B cell (primary cell): ENCODE measurements at places on chromosomes 5 and 9. TPM values are rescaled to one million over a fixed set of nuclear protein-coding genes. Genes with fewer than 3 reads are reported as not detected.

- H3K27me3 ChIP-seq: peaks cover 7% of the 10 kb centered on the region
- H3K36me3 ChIP-seq: no peaks in the 10 kb centered on the region
- H3K27ac ChIP-seq: no peak overlapping the region
- peaks cover 5% of the 10 kb centered on the region for H3K4me1 ChIP-seq
Observed at GRCh38 chr5:138725153-138725817, 27.9 kb upstream of the CTNNA1 start.

GRCh38 chr5:44868541-44868940 is 59.8 kb downstream of the MRPS30 start:
- no peaks in the 10 kb centered on the region for H3K36me3 ChIP-seq
- no peaks in the 10 kb centered on the region for H3K27me3 ChIP-seq
- no peak overlapping the region for H3K4me3 ChIP-seq
- DNase-seq: no peak
- H3K4me1 ChIP-seq: no peaks in the 10 kb centered on the region
- no peak overlapping the region for H3K27ac ChIP-seq

DNA sequence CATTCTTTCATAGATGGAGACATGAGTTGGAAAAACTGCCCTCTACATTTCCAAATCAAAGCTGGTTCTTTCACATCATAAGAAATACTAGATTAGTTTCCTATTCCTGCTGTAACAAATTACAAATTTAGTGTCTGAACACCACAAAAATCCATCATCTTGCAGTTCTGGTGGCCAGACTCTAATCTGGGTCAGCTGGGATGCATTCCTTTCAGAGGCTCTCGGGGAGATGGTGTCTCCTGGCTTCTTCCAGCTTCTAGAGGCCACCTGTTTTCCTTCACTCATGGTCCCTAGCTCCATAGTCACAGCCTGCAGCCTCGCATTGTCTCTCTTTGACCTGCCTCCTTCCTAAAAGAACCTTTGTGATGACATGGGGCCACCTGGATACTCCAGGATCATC is 65.2 kb downstream of the RETREG1 start:
- H3K27ac ChIP-seq: no peak overlapping the region
- no peak overlapping the region for H3K4me3 ChIP-seq
- no peaks in the 10 kb centered on the region for H3K27me3 ChIP-seq
- peaks cover 9% of the 10 kb centered on the region for H3K4me1 ChIP-seq
- no peaks in the 10 kb centered on the region for H3K36me3 ChIP-seq

- H3K27ac ChIP-seq: no peak overlapping the region
- no peak for DNase-seq
- H3K27me3 ChIP-seq: no peaks in the 10 kb centered on the region
- no peaks in the 10 kb centered on the region for H3K36me3 ChIP-seq
Observed at GRCh38 chr5:140153905-140154304, 21.1 kb upstream of the CYSTM1 start.

DNA sequence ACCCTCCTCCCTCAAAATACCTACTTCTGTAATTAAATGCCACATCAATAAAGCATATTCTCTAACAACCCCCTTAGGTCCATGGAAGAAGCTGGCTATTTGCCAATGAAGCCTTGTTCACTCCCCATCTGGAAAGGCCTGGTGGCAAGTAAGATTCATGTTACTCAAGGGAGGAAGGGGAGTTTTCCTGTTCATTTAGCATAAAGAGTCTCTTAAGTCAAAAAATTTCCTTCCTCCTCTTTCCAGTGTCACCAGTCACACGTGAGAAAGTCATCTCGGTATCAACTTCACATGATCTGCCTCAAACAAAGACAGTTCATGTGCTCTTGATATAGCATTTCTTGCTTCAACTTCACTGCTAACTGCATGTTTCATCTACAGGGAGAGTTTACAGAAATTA is 32.7 kb upstream of the RIC1 start:
- no peaks in the 10 kb centered on the region for H3K36me3 ChIP-seq
- no peaks in the 10 kb centered on the region for H3K27me3 ChIP-seq
- no peak for DNase-seq
- peaks cover 34% of the 10 kb centered on the region for H3K4me1 ChIP-seq
- H3K27ac ChIP-seq: peak overlapping the region; percentile 24

- no peaks in the 10 kb centered on the region for H3K27me3 ChIP-seq
- no peak overlapping the region for H3K27ac ChIP-seq
- H3K36me3 ChIP-seq: no peaks in the 10 kb centered on the region
- H3K4me1 ChIP-seq: no peaks in the 10 kb centered on the region
- no peak overlapping the region for H3K4me3 ChIP-seq
- no peak for DNase-seq
Observed at GRCh38 chr5:35371951-35372426, 141.7 kb upstream of the PRLR start.

GRCh38 chr9:18595597-18595996 is 121.6 kb downstream of the ADAMTSL1 start:
- no peaks in the 10 kb centered on the region for H3K27me3 ChIP-seq
- no peaks in the 10 kb centered on the region for H3K4me1 ChIP-seq
- H3K36me3 ChIP-seq: no peaks in the 10 kb centered on the region
- no peak overlapping the region for H3K27ac ChIP-seq
- no peak for DNase-seq

DNA sequence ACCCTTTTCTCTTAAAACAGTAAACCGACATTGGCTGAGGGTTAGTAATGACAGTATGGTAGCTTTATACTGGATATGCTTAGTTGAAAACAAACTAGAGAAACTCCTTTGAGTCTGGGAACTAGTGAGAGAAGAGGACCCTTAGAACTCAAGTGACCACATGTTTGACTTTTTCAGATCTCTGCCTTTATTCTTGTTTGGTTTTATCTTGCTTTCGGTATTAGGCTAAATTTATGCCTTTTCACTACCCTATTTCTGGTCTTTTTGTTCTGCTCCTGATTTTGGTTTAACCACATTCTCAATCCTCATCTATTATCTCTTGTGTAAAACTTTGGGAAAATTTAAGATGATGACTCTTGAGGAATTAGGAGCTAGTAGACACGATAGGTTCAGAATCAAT is 11.0 kb downstream of the SNAPC3 start:
- no peak for DNase-seq
- no peaks in the 10 kb centered on the region for H3K27me3 ChIP-seq
- H3K4me1 ChIP-seq: peaks cover 5% of the 10 kb centered on the region

DNA sequence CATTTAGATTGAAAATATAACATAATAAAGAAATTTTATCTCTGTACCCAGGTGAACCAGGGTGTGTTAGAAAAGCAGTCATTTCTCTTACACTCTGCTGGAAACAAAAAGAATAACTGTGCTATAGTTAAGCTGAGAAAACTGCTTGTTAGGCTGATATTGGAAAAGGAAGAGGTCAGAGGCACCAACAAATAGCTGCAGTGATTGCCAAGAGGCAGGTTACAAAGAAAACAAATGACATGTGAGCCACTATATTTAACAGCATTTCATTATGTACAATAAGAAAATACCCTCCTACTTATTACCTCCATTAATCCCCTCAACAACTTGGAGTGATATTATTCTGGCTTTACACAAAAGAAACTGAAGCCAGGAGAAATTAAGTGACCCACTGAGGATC is 607.9 kb upstream of the TLE4 start:
- no peak overlapping the region for H3K27ac ChIP-seq
- no peak for DNase-seq
- H3K4me1 ChIP-seq: no peaks in the 10 kb centered on the region
- H3K4me3 ChIP-seq: no peak overlapping the region
- no peaks in the 10 kb centered on the region for H3K27me3 ChIP-seq
- no peaks in the 10 kb centered on the region for H3K36me3 ChIP-seq

- H3K4me1 ChIP-seq: no peaks in the 10 kb centered on the region
- DNase-seq: no peak
- H3K4me3 ChIP-seq: no peak overlapping the region
- no peaks in the 10 kb centered on the region for H3K27me3 ChIP-seq
- no peaks in the 10 kb centered on the region for H3K36me3 ChIP-seq
Observed at GRCh38 chr5:111787006-111787405, 30.0 kb upstream of the NREP start.

- no peaks in the 10 kb centered on the region for H3K36me3 ChIP-seq
- no peaks in the 10 kb centered on the region for H3K27me3 ChIP-seq
- H3K4me1 ChIP-seq: peaks cover 10% of the 10 kb centered on the region
- DNase-seq: no peak
Observed at GRCh38 chr5:142527664-142528295, 158.1 kb downstream of the FGF1 start.

DNA sequence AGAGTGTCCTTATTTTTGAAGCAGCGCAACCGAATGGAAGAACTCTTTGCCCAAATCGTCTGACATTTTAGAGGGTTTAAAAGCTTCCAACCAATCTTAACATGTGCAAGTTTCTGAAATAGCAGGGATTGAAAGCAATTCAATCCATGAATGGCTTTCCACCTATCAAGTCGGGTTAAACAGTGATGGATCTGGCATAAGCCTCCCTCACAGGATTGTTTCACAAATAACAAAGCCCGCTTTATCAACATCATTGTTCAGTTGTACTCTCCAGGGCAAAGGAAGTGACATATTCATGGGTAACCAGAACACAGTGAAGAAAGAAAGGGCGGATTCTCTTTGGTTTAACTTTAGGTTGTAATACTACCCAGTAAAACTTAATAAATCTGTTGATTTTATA is 497.3 kb downstream of the MTRR start:
- H3K4me3 ChIP-seq: no peak overlapping the region
- no peak for DNase-seq
- H3K36me3 ChIP-seq: no peaks in the 10 kb centered on the region

- H3K4me3 ChIP-seq: no peak overlapping the region
- no peak for DNase-seq
- peaks cover 11% of the 10 kb centered on the region for H3K4me1 ChIP-seq
- peaks cover 13% of the 10 kb centered on the region for H3K36me3 ChIP-seq
- H3K27ac ChIP-seq: no peak overlapping the region
- no peaks in the 10 kb centered on the region for H3K27me3 ChIP-seq
Observed at GRCh38 chr5:17249029-17249634, 31.7 kb downstream of the BASP1 start.

- DNase-seq: peak; percentile 51
- no peaks in the 10 kb centered on the region for H3K36me3 ChIP-seq
- no peak overlapping the region for H3K27ac ChIP-seq
Observed at GRCh38 chr5:59337240-59337639, 556.3 kb downstream of the PDE4D start.

GRCh38 chr9:130240410-130241197 is 25.0 kb upstream of the HMCN2 start:
- H3K27me3 ChIP-seq: no peaks in the 10 kb centered on the region
- H3K36me3 ChIP-seq: no peaks in the 10 kb centered on the region
- no peak overlapping the region for H3K27ac ChIP-seq
- H3K4me1 ChIP-seq: peaks cover 24% of the 10 kb centered on the region

DNA sequence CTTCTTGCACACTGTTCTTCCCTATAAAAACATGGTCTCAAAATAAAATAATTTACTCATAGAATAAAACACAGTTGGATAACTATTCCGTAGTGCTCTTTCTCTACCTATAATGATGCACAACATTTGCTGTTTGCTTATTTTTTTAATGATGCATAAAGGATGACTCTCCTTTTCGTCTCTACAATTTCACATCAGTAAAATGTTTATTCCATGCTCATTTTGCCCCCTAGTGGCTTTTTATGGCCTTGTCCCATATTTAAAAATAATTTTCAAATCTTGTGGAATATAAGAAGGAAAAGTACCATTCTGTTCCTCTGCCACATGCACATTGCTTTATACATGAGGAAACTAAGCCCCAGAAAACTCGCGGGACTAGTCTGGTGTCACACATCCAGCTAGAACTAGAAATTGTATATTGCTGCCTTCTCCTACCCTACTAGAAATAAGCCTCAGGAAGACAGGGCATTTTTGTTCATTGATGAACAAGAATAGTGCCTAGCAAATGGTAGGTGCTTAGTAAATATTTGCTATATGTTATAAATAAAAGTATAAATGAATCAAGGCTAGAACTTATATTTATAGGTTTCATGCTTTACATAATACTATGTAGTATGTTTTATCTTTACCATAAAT is 12.7 kb downstream of the KCTD16 start:
- no peak overlapping the region for H3K27ac ChIP-seq
- H3K4me1 ChIP-seq: peaks cover 19% of the 10 kb centered on the region
- no peaks in the 10 kb centered on the region for H3K36me3 ChIP-seq

GRCh38 chr5:6780802-6781391 is 67.7 kb downstream of the TENT4A start:
- H3K27ac ChIP-seq: no peak overlapping the region
- no peaks in the 10 kb centered on the region for H3K4me1 ChIP-seq
- no peaks in the 10 kb centered on the region for H3K36me3 ChIP-seq
- no peak for DNase-seq

Gene DAPK1
- 1.6 and 1.7 TPM in 2 replicates for polyA plus RNA-seq

Gene CDH12
- polyA plus RNA-seq: not detected in 2 replicates

Gene SERF1A
- polyA plus RNA-seq: 10.3 and 12.2 TPM in 2 replicates

Gene CACNA1B
- polyA plus RNA-seq: not detected in 2 replicates

Gene ZDHHC11
- 0.69 and 1.2 TPM in 2 replicates for polyA plus RNA-seq

Gene IFNA13
- not detected in 2 replicates for polyA plus RNA-seq

Gene PGM5
- not detected in 2 replicates for polyA plus RNA-seq

Gene KCNN2
- polyA plus RNA-seq: not detected in 2 replicates

Gene GRM6
- not detected in 2 replicates for polyA plus RNA-seq
